ENCODE measurements at places on chromosomes 1 and 21.

DNA sequence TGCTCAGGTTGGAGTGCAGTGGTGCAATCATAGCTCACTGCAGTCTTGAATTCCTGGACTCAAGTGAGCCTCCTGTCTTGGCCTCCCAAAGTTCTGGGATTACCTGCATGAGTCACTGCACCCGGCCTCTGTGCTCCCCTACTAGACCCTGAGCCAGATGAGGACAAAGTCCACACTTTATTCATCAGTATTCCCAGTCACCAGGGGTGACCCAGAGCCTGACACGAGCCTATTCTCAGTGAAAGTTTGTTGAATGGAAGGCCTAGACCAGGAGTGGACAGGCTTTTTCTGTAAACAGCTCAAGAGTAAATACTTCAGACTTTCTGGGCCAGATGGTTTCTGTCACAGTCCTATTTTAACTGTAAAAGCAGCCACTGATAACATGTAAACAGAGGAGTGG lies 68.2 kb downstream of the MAB21L3 start:
- DNase-seq = no peak

DNA sequence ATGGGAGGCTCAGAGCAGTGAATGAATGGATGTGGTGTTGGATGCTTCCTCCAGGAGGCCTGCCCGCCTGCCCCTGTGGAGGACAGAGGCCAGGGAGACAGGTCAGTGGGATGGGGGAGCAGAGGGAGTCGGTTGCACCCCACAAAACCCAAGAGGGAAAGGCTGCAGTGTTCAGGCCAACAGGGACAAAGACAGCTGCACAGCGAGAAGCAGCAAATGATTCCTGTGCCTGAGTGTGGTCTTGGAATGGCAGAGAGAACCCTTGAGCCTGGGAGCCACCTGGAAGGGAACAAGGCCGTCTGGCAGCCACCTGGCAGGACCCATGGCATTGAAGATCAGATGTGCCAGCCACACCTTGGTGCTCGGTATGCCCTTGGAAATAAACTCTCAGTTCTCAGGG lies 8.1 kb downstream of the TFF3 start:
- no peak for DNase-seq

DNA sequence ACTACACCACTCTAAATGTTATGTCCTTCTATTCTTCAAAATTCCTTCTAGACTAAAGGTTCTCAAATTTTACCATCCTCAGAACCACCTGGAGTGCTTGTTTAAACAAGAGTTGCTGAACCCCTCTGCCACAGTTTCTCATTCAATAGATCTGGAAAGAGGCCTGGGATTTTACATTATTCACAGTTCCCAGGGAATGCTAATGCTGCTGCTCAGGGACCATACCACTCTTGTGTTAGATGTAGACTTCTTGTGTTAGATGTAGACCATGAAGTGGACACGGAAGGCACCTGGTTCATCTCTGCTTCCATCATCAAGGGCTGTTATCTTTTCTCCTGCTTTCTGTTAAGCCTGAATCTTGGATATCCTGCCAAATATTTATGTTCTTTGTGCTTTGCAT lies 31.3 kb upstream of the CCN1 start:
- no peak for DNase-seq

DNA sequence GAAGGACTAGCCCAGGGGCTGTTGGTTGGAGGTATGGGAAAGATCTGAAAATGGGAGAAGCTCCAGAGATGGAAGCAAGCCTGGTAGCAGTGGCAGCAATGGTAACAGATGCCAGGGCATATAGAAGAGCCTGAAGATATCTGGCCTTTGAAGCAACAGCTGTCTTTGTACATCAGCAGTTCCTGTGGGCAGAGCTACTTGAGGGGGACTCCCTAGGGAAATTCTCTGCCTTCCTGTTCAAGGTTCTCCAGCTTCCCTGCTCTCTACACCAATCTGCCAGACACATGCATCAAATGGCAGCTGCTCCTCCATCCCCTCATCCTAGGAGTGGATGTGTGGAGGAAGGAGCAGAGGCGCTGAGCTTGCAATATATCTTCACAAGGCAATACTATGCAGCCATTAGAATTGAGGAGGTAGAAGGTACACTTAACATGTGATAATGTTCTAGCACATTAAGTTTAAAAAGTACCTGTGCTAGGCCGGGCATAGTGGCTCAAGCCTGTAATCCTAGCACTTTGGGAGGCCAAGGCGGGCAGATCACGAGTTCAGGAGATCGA lies 2.2 kb downstream of the TMEM35B start:
- DNase-seq = no peak

- no peak for DNase-seq
Measured at GRCh38 chr1:94723463-94723862, 96.7 kb upstream of the SLC44A3 start.

- no peak for DNase-seq
Measured at GRCh38 chr21:34844924-34845238, 176.1 kb downstream of the CLIC6 start.

DNA sequence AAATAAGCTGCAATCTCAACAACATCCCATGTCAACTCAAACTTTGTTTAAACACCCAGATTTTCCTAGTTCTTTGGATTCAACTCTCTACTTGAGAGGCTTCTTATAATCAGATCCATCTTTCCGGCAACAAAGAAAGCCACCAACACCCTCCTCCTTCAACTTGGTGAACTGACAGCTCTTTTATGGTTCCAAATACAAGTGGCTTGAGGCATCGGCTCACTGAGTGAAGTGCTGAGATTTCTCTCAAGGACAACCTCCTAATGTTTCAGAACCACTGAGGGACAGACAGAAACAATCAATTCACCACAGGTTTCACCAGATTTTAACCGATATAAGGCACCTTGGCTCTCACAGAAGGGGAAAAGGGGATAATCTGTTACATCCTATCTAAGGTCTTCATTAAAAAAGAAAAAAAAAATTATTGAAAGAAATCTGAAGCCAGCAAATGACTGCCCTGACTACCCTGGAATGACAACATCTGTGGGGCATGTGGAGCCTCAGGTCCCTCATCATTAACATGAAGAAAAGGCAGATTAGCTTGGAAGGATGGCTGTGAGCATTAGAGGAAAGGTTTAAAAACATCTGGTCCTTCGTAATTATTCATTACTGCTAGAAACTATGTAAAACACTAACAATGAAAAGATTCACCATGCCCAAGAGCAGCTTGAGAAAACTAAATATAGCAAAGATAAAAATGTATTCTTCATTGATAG lies 50.9 kb downstream of the PTPN14 start:
- no peak for DNase-seq

DNA sequence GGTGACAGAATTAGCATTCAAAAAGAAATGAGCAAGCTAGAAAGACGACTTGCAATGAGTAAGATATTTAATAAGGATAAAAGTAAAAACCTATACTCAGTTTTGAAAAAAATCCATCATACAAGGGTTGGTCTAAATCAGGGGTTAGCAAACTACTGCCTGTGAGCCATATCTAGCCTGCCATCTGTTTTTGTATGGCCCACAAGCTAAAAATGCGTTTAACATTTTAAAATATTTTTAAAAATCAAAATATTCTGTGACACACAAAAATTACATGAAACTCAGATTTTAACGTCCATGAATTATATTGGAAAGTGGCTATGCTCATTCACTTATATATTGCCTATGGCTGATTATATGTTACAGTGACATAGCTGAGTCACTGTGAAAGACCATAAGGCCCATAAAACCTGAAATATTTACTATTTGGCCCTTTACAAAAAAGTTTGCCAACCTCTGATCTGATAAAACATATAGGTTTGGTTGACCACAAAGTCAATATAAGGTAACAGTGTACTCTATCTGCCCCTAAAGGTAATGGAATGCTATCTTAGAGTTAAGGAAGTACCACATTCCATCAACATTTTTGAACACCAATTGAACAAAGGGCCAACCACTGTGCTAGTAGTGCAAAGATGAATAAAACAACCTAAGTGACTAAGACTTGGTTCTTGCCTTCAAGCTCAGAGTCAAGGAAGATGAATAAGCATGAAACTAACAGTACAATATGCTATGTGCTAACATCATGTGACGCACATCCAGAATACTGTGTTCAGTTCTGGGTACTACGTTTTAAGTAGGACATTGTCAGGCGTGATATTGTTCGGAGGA lies 3.2 kb downstream of the IFT25 start:
- DNase-seq = peak; percentile 27

- DNase-seq = peak; percentile 76
Measured at GRCh38 chr1:91582431-91582921, 81.8 kb downstream of the CDC7 start.

DNA sequence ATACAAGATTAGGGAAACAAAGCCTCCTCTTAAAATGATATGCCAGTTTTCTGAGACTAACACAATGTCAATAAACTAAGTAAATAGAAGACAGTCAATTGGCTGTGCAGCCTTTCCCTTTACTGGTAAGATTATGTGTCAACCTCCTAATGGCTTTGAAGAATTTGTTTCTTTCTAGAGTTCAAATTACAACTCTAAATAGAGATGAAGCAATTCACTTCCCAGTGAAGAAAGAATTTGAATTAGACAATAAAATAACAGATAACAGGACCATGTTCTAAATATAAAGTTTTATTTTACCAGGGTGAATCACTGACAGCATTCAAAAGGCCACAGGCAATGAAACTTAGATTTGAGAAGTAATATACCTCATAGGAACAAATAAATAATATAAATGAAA lies 680.3 kb downstream of the PLA2G4A start:
- DNase-seq = no peak

All from RCC 7860 (cell line).